A549 treated with ZK216348 at 1 μM for 4 hours (cell line): ENCODE measurements at places on chromosomes 4 and X. TPM values are rescaled to one million over a fixed set of nuclear protein-coding genes. Genes with fewer than 3 reads are reported as not detected.

The EPHA5 gene
- 0.27 to 0.59 TPM (median 0.40 TPM) in 5 replicates for total RNA-seq

The ETDA gene
- not detected in 5 replicates for total RNA-seq

The UGT2A2 gene
- total RNA-seq = not detected in 5 replicates

The BMX gene
- not detected in 5 replicates for total RNA-seq

The ASB9 gene
- 18.4 to 21.6 TPM (median 19.7 TPM) in 5 replicates for total RNA-seq

The ARMCX4 gene
- 0.18 to 0.59 TPM (median 0.41 TPM) in 5 replicates for total RNA-seq

The CYTL1 gene
- total RNA-seq = not detected in 5 replicates

The LDB2 gene
- not detected in 5 replicates for total RNA-seq

The SMIM14 gene
- 11.4 to 17.6 TPM (median 15.9 TPM) in 5 replicates for total RNA-seq

The PACRGL gene
- total RNA-seq = 11.7 to 17.2 TPM (median 13.0 TPM) in 5 replicates

The CCKAR gene
- not detected in 5 replicates for total RNA-seq

The PABPC1L2B gene
- total RNA-seq = not detected in 5 replicates

The ANOS1 gene
- 0.04 to 0.32 TPM (median 0.10 TPM) in 4 of 5 replicates, not detected in the other for total RNA-seq

The CNKSR2 gene
- total RNA-seq = 2.5 to 5.3 TPM (median 3.1 TPM) in 5 replicates

The CT45A2 gene
- not detected in 5 replicates for total RNA-seq

The SPIN2A gene
- total RNA-seq = 0.12 to 0.37 TPM (median 0.18 TPM) in 5 replicates

The FAM200B gene
- total RNA-seq = 28.5 to 38.5 TPM (median 29.2 TPM) in 5 replicates

The SAGE1 gene
- total RNA-seq = 0.05 TPM in 1 of 5 replicates, not detected in the others

The UGT2B7 gene
- total RNA-seq = 0.16 to 0.39 TPM (median 0.21 TPM) in 5 replicates

The GEMIN8 gene
- total RNA-seq = 6.8 to 11.5 TPM (median 10.3 TPM) in 5 replicates

The MFAP3L gene
- total RNA-seq = 3.9 to 5.7 TPM (median 4.2 TPM) in 5 replicates

The ZNF157 gene
- total RNA-seq = 0.06 to 0.15 TPM (median 0.07 TPM) in 3 of 5 replicates, not detected in the others

The NDUFA1 gene
- 228 to 396 TPM (median 256 TPM) in 5 replicates for total RNA-seq

The CT47B1 gene
- not detected in 5 replicates for total RNA-seq

The HTR2C gene
- not detected in 5 replicates for total RNA-seq

The TMEM47 gene
- total RNA-seq = 0.34 to 1.1 TPM (median 0.81 TPM) in 5 replicates

The SNX12 gene
- total RNA-seq = 67.9 to 81.0 TPM (median 78.1 TPM) in 5 replicates

The SSX4B gene
- not detected in 5 replicates for total RNA-seq

The KLHL34 gene
- total RNA-seq = not detected in 5 replicates

The TRAM1L1 gene
- 0.18 to 0.66 TPM (median 0.56 TPM) in 5 replicates for total RNA-seq

The FGFBP2 gene
- total RNA-seq = 0.12 to 0.24 TPM in 2 of 5 replicates, not detected in the others

The CFAP47 gene
- total RNA-seq = not detected in 5 replicates

The PCYT1B gene
- total RNA-seq = not detected in 5 replicates

The TEX13D gene
- total RNA-seq = not detected in 5 replicates

The ASB12 gene
- not detected in 5 replicates for total RNA-seq

The CNGA1 gene
- 0.12 TPM in 1 of 5 replicates, not detected in the others for total RNA-seq

The C4orf50 gene
- total RNA-seq = not detected in 5 replicates

The TLR6 gene
- total RNA-seq = 2.1 to 3.5 TPM (median 3.0 TPM) in 5 replicates

The CFP gene
- total RNA-seq = 0.14 to 0.83 TPM (median 0.72 TPM) in 5 replicates
